Progenitor cell of endocrine pancreas (in vitro differentiated cells): ENCODE measurements at places on chromosomes 7 and 10. TPM values are rescaled to one million over a fixed set of nuclear protein-coding genes. Genes with fewer than 3 reads are reported as not detected.
A peak's percentile ranks its signal among the peaks of the same experiment; 100 is the strongest.

DNA sequence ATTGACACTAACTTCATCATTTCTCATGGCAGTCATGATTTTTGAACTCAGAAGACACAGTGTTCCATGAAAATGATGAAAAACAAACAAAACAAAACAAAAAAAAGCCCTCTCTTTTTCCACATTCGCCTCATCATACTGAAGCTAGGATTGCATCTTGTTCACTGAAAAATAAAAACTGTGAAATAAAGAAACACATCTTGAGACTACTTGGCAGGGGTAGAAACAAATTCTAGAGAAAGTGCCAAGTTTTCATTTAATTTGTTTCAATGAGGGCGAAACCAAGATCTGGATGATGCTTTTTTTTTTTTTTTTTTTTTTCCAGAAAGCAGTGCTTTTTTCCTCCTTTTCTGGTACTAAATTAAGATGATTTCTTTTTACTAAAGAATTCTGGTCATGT, 350.4 kb upstream of the ETV1 start:
- no peak for DNase-seq

SLC16A9 gene
- 11.6 and 13.7 TPM in 2 replicates for total RNA-seq

GRCh38 chr7:114107522-114107921, 188.7 kb upstream of the PPP1R3A start:
- no peak for DNase-seq

GPR37 gene
- 6.6 and 7.2 TPM in 2 replicates for total RNA-seq

DNA sequence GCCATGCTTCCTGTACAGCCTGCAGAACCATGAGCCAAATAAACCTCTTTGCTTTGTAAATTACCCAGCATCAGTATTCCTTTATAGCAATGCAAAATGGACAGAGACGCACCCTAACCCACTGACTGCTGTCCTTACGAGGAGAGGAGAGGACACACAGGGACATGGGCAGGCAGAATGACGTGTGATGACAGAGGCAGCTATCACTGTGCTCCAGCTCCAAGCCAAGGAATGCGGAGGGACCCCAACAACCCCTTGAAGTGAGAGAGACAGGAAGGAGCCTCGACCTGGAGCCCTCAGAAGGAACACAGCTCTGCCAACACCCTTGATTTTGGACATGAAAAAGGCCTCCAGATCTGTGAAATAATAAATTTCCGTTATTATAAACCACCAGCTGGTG, 46.6 kb upstream of the EBF3 start:
- DNase-seq: no peak

DNA sequence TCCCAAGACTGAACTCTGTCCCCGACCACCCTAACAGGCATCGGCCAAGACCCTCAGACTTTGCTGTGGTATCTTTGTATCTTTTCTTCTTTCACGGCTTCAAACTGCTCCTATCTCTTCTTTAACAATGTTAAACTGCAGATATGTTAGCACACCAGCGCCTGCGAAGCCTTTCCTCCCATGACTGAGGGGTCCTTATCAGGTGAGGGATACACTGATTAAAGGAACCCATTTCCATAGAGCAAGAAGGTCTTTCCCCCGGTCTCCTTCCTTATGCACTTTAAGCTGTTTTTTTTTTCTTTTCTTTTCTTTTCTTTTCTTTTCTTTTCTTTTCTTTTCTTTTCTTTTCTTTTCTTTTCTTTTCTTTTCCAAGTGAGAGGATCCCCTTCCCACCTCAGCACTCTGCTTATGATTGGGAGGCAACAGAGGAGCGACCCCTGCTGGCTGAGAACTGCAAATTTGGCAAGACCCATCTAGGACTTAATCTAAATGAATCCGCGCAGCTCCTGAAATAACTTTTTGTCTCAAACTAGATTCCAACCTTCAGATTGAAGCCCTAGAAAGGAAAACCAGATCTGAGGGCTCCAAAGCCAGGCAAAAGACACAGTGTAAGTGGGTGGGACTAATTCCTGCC, 109.9 kb downstream of the ITGB8 start:
- no peak for DNase-seq

DNA sequence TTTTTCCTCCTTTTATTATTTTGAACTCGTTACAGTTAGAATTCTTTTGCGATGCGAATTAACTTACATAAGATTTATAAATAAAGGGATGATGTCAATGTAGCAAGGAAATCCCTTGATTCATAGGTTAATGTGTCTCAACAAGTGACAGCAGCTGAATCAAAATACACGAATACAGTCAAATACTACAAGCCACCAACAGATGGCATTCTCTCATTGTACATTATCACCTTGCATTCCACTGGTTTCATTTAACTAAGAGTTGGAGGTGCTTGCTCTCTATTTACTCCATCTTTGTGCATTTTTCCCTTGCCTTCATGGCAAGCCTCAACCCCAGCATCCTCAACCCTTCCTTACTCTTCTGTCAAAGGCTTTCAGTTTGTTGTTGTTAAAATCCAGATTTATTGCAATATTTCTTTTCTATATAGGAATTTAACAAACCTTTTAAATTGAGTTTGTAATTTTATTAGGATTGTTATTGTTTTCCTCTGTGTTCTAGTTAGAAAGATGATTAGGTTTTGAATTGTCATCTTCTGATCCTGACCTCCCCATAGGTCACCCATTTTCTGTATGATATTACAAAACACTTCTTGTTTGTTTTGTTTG, 78.3 kb downstream of the SLC25A40 start:
- DNase-seq: no peak

PTN gene
- 3.1 TPM in 2 replicates for total RNA-seq

DNA sequence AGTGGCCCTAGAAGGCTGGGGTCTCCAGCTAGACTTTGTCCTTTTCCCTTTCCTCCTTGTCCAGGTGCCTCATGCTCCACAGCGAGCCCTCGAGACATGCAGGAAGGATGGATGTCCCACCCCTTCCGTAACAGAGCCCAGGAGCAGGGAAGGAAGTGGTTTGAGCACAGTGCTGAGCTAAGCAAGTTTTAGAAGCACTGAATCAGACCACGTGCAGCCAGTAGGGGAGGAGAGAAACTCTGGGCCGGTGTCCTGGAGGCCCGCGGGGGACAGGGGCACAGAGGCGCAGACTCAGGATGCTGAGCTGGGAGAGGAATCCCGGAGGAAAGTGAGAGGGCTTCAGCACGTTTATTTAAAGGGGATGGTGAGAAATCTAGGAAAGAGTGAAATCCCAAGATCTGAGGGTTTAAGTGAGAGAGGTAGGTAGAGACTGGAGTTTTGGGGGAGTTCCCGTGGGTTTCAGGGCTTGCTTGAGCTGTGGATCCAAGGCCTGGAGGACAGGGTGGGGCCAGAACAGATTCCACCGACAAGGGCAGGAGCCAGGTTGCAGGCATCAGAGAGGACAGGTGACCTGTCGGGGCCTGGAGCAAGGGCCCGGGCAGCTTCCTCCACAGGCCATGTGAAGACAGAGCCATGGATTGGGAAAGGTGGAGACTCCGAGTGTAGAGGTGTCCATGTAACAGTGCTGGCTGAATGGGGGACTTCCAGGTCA, 4.4 kb upstream of the IRF5 start:
- no peak for DNase-seq

DNA sequence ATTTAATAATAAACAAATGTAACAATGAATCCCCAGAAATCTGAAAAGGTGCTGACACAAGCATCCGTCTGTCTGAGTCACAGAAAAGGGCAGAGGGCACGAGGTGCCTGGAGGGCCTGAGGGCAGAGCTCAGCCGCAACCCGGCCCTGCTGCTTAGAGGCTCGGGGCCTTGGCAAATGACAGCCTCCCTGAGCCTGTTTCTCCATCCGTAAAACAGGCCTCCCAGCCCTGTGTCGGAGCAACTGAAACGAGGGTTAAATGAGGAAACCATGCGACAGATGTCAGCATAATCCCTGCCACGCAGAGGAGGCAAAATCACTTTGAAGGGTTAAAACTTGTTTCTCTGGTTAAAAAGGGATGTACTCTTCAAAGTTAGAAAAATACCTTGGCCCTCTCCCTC, 24.9 kb downstream of the NUDT1 start:
- no peak for DNase-seq

OR13A1 gene
- total RNA-seq: 0.38 TPM in 2 replicates

FZD8 gene
- 27.4 TPM in 2 replicates for total RNA-seq

DNA sequence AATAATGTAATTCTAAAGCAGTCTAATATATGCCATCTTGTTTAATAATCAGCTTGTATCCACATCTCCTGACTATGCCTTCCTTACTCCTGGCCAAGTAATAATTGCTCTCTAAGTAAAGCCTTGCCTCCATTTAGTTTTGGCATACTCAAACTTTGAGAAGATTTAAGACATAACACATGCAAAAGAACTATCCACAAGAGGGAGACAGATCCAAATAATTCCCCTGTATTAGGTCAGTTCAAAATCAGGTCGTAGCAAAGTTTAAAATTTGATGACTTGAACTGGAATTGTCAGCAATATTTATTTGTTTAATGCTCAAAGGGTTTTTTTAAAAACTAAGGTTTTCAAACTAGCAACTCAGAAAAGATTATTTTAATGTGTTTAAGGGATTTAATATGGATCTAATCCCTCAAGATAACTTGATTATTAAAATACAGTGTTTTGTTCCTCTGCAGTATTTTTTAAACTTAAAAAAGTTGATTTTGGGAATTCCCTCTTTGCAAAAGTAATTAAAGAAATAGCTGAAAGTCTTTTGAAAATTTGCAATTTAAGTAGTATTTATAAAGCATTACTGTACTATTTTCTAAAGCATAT, 95.3 kb downstream of the HDAC9 start:
- DNase-seq: no peak

ANKRD61 gene
- total RNA-seq: 0.22 and 0.47 TPM in 2 replicates

- DNase-seq: no peak
Measured at GRCh38 chr7:79465551-79465950, 12.1 kb upstream of the MAGI2 start.

GRCh38 chr7:155638366-155638765, 6.1 kb upstream of the RBM33 start:
- no peak for DNase-seq

DNA sequence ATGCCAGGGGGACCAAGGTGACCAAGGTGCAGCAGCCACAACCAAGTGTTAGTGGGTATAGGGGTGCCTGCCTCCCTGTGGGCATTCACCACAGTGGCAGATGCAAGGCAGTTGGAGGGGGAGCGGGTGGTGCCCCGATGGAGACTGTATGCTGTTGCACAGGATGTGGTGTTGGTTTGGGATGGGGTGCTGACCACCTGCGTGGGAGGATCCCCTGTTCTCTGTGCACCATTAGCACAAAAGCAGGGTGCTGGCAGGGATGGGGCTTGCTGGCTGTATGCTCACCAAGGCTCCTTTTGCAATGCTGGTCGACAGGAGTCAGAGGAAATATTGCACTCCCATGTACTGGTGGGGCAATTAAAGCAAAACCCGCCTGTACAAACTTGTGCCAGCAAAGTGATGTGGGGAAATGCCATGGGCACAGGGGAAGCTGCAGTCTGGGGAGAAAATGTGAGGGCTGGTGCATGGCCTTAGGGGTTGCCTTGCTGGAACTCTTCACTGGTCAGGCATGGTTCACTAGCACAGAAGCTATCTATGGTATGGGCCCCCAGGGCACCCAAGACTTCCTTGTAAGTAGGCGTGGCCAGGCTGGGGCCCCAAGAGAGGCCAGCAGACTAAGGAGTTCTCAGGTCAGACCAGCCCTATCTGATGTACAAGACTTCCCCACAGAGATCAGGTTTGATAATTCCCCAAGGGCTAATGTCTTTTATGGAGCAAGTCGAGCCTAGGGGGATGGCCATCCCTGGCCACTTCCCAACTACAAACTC, 51.9 kb upstream of the GNAT3 start:
- no peak for DNase-seq

GRCh38 chr10:119511828-119512515, 30.5 kb downstream of the RGS10 start:
- no peak for DNase-seq

ADCY1 gene
- 11.3 and 13.6 TPM in 2 replicates for total RNA-seq

- DNase-seq: no peak
Measured at GRCh38 chr7:38229386-38229785, 44.0 kb downstream of the TARP start.

DNA sequence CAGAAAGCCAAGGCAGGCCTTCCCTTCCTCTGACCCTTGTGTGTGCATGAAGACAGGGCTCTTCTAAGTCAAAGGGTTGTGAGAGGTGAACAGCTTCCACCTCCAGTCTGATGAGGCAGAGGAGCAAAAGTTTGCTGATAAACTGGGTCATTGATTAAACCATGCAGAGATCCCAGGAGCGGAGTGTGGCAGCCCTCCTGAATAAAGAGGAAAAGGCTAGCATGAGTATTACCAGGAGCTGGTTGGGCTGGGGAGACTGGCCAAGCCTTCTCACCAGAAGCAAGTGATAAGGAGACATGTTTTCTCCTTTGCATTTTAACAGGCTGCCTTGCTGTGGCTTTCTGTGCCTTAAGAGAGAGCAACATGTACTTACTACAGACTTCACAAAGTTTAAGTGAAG, 10.2 kb downstream of the LMOD2 start:
- no peak for DNase-seq

- no peak for DNase-seq
Measured at GRCh38 chr10:102188298-102188940, 36.2 kb downstream of the NOLC1 start.

- no peak for DNase-seq
Measured at GRCh38 chr10:11444531-11445228, 166.8 kb downstream of the USP6NL start.

DNA sequence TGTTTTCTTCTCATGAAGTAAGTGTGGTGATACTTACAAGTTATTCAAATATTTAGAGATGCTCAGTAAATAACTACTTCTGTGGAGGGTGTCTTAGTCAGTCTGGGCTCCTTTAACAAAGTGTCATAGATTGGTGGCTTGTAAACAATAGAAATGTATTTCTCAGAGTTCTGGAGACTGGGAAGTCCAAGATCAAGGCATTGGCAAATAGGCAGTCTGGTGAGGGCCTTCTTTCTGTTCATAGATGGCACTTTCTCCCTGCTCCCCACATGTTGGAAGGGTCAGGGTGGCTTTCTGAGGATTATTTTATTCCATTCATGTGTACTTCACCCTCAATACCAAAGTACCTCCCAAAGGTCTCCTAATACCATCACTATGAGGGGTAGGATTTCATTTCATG, 18.4 kb downstream of the RPA3 start:
- DNase-seq: no peak

GRCh38 chr7:157008206-157009169, 2.0 kb downstream of the MNX1 start:
- DNase-seq: no peak

- peak; percentile 79 for DNase-seq
Measured at GRCh38 chr10:102644646-102645387, 538 bp downstream of the TRIM8 start.

DNA sequence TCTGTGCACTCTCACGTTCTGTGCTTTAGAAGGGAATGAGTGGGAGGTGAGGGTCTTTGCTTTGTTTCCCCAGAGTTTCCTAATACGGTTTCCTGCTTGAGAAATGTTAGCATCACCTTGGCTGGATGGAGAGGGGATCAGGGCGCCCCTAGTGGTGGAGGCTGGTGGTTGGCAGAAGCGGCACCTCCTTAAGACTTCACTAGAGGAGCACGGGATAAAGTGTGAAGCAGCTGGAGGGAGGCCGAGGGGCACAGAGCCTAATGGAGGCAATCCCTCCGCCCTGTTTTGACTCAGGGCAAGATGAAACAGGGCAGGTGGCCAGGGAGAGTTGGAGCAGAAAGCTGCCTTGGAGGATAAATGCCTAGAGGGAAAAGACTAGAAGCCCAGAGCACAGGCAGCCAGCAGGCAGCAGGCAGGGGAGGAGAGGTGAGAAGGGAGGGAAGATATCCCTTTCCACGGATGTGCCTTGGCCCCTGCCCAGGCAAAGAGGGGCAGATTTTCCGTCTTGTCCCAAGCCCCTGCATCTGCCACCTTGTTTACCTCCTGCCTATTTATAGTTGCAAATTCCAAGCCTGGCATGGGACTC, 56.0 kb upstream of the BTRC start:
- peak; percentile 66 for DNase-seq

GRCh38 chr7:151601521-151602305, 82.0 kb upstream of the RHEB start:
- DNase-seq: no peak

GRCh38 chr10:128881086-128881485, 586.0 kb upstream of the MGMT start:
- no peak for DNase-seq
